Osteocyte (in vitro differentiated cells): ENCODE measurements at places on chromosomes 13 and 19. TPM values are rescaled to one million over a fixed set of nuclear protein-coding genes. Genes with fewer than 3 reads are reported as not detected.

- H3K27ac ChIP-seq: no peak overlapping the region
- H3K4me1 ChIP-seq: peaks cover 5% of the 10 kb centered on the region
- no peak overlapping the region for H3K4me3 ChIP-seq
- H3K36me3 ChIP-seq: peaks cover 28% of the 10 kb centered on the region
Measured at GRCh38 chr19:48284896-48285295, 15.0 kb downstream of the ZNF114 start.

Gene KLF1
- total RNA-seq: not detected in 2 replicates

Gene SOX1
- total RNA-seq: not detected in 2 replicates

Gene AP1M2
- total RNA-seq: not detected in 2 replicates

Gene KLK3
- not detected in 2 replicates for total RNA-seq
